ENCODE measurements at places on chromosomes 1 and 21. TPM values are rescaled to one million over a fixed set of nuclear protein-coding genes. Genes with fewer than 3 reads are reported as not detected.

The GUCA2A gene
- total RNA-seq = not detected

The ADORA1 gene
- not detected for total RNA-seq

The NTMT2 gene
- total RNA-seq = not detected

The TOMM20 gene
- 81.4 TPM for total RNA-seq

The ANXA9 gene
- total RNA-seq = not detected

The NUP210L gene
- total RNA-seq = 0.05 TPM

The F13B gene
- total RNA-seq = not detected

DNA sequence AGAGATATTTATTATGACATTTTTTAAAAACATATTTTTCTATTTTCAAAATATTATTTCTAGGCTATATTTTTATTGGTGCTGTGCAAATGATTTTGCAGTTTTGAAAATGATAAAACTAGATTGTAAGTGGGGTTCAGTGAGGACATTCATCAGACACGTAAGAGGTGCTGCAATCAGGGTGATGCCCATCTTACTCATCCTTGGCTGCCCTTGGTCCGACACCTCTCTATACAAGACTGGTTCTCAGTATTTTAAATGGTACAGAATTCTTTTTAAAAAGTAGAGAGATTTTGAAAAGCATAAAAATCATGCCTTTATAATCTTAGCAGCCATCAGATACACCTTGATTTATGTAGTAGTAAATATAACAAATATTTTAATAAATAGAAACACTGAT, 24.0 kb downstream of the HENMT1 start:
- no peaks in the 10 kb centered on the region for H3K27me3 ChIP-seq
- H3K4me1 ChIP-seq = peaks cover 12% of the 10 kb centered on the region
- peaks cover 23% of the 10 kb centered on the region for H3K36me3 ChIP-seq
- H3K27ac ChIP-seq = no peak overlapping the region

- no peak overlapping the region for H3K4me3 ChIP-seq
- no peak overlapping the region for H3K27ac ChIP-seq
- DNase-seq = no peak
- no peaks in the 10 kb centered on the region for H3K36me3 ChIP-seq
- H3K27me3 ChIP-seq = no peaks in the 10 kb centered on the region
- H3K4me1 ChIP-seq = no peaks in the 10 kb centered on the region
Measured at GRCh38 chr1:199733125-199733524, 294.4 kb upstream of the NR5A2 start.

GRCh38 chr1:27117733-27118439, 37.0 kb downstream of the SLC9A1 start:
- DNase-seq = no peak
- H3K36me3 ChIP-seq = peaks cover 11% of the 10 kb centered on the region
- H3K4me3 ChIP-seq = no peak overlapping the region
- no peaks in the 10 kb centered on the region for H3K27me3 ChIP-seq
- peaks cover 20% of the 10 kb centered on the region for H3K4me1 ChIP-seq

- H3K27ac ChIP-seq = no peak overlapping the region
- no peaks in the 10 kb centered on the region for H3K4me1 ChIP-seq
- no peaks in the 10 kb centered on the region for H3K27me3 ChIP-seq
- DNase-seq = no peak
- H3K36me3 ChIP-seq = no peaks in the 10 kb centered on the region
Measured at GRCh38 chr21:44466351-44466954, 11.1 kb downstream of the LRRC3 start.

GRCh38 chr1:114314098-114314497, 160.4 kb upstream of the SYT6 start:
- no peak for DNase-seq
- no peaks in the 10 kb centered on the region for H3K27me3 ChIP-seq

DNA sequence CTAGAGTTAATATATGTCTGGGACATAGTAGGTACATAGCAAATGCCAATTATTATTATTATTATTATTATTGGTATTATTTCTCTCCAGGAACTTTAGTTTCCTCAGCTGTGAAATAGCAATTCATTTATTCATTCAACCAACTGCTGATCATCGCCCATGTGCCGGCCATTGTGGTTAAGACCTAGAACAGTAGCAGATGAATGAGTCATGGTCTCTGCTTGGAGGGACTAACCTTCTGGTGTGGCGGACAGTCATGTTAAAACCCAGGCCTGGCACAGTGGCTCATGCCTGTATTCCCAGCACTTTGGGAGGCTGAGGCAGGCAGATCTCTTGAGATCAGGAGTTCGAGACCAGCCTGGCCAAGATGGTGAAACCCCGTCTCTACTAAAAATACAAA, 23.8 kb upstream of the LDLRAP1 start:
- H3K4me3 ChIP-seq = no peak overlapping the region
- no peak for DNase-seq
- no peak overlapping the region for H3K27ac ChIP-seq
- no peaks in the 10 kb centered on the region for H3K36me3 ChIP-seq

DNA sequence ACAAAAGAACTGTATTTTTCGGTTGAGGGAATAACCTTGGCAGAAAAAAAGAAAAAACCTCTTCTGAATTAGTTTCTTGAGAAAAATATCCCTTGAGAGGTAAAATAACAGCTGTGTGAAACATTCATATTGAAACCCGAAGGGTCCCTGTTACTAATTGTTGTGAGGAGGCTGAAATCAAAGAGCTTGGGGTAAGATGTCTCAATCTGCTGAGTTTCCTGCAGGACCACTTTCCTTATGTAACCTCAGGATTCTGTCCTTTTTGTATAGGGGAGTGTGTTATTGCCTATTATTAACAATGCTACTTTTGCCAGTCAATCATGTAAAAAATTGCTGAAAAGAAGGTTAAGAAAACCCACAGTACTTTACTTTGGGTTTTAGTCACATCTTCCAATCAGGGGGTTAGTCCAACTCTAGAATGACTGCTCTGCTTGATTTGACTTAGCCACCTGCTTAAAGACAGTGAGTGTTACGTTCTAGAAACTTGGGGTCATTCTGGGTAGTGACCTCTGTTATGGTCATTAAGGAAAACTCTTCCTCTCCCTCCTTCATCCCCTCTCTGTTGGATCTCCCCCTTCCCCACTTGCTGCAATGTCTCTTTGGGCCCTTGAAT, 138.8 kb downstream of the GIPC2 start:
- no peak overlapping the region for H3K4me3 ChIP-seq
- H3K27ac ChIP-seq = no peak overlapping the region
- H3K36me3 ChIP-seq = no peaks in the 10 kb centered on the region
- H3K27me3 ChIP-seq = no peaks in the 10 kb centered on the region
- no peak for DNase-seq

All from activated CD4-positive, alpha-beta memory T cell treated with anti-CD3 and anti-CD28 coated beads, Interleukin-2, amount 10 ng/mL, durations not matched to agents 7 days and 5 days (primary cell).